Activated CD4-positive, CD25-positive, alpha-beta regulatory T cell (primary cell): ENCODE measurements at places on chromosomes 11 and 22.

DNA sequence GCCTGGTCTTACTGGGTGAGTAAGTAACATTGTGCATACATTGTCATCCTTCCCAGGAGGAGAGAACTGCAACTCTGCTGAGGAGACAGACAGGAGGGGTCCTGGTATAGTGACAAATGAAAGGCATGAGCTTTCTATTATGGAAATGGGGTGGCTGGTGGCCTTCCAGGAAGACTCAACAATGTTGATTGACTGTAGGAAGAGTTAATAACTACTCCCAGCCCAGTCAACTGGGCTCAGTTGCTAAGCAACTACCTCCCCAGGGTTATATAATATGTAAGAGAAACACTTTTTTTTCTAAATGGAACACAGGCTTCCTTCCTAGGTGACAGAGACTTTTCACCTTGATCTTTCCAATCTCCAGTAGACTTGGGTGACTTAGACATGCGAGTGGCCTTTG lies 28.2 kb downstream of the SEZ6L start:
- DNase-seq, result no peak

DNA sequence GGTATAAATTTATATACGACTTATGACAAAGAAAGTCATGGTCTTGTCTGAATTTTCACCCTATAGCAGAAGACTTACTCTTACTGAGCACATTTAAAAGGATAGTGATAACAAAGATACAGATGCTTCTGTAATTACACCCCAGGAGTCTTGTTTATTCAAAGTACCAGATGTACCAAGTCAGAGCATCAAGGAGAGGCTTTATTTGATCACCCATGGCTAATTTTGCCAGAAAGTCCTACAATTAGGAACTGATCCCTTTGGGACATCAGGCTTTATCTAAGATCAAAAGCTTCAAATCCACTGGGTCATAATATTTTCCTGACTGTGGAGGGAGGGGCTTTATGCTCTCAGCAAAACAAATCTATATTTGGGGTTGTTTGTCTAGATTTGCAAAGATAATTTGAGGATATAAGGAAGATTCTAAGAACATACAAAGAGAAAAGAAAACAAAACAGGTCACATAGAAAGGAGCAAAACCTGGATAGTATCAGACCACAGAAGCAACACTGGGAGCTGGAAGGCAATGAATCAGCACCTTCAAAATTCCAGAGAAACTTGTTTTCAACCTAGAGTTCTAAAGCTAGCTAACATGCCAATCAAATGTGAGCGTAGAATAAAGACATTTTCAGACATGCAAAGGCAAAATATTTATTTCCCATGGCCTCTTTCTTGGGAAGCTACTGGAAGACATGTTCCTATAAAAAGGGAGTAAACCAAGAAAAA lies 124.8 kb upstream of the CSNK2A3 start:
- no peak for DNase-seq

- no peak for DNase-seq
Observed at GRCh38 chr11:130599073-130599654, 150.7 kb downstream of the ADAMTS15 start.

DNA sequence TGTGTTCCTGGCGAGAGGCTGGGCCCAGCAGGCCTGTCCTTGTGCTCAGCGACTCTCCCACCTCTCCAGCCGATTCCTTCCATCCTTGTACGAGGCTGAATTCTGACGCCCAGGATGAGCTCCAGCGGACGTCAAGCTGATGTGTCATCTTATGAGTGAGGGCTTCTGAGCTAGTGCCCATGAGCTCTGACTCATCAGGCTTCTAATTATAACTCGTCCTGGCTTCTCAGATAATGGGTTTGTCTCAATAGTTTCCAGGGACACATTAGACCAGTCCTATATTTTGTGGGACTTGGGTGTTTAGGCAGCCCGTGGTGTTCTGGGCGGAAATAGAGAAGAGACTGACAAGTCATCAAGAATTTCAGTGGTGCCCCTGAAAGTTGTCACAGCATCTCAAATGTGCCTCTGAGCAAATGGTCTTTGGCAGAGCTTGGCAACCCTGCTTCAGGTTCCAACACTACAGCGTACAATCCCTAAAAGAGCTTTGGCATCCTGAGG lies 108.2 kb upstream of the CD44 start:
- DNase-seq, result no peak

GRCh38 chr22:49291781-49292180 lies 535.9 kb downstream of the BRD1 start:
- DNase-seq, result no peak

GRCh38 chr11:124801014-124801413 lies 808 bp upstream of the MSANTD2 start:
- no peak for DNase-seq

- no peak for DNase-seq
Observed at GRCh38 chr11:108757630-108758029, 92.8 kb downstream of the DDX10 start.

DNA sequence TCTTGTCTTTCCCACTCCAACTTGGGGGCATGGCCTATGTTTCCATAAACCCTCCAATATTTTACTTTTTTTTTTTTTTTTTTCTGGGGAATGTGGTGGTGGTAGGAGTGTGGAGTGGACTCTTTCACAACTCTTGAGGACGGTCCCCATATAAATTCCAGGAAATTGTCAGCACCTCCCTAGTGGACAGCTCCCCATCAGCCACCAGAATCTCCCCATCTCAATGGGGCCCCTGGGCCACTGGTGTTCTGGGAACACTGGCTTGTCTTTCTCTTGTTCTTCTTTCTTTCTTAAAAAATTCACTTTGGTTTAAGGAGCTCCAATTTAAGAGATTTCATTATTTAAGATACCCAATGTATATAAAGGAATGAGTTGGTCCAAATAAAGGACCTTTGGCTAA lies 74.1 kb downstream of the ADM start:
- DNase-seq, result no peak

DNA sequence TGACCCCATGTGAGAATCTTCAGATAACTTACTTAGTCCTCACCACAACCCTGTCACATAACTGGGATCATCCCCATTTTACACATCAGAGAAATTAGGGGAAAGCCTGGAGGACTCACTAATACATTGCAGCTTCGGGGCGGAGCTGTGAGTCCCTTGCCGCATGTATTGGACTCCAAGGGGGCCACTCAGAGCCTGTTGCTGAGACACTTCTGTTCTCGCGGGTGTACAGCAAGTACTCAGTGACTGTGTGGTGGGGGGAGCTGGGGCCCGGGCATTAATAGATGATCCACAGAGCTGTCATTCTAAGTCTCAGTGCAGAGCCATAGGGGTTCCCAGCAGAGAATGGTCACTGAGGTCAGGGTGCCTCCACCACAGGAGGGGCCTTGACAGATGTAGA lies 13.5 kb downstream of the OAF start:
- DNase-seq, result no peak

DNA sequence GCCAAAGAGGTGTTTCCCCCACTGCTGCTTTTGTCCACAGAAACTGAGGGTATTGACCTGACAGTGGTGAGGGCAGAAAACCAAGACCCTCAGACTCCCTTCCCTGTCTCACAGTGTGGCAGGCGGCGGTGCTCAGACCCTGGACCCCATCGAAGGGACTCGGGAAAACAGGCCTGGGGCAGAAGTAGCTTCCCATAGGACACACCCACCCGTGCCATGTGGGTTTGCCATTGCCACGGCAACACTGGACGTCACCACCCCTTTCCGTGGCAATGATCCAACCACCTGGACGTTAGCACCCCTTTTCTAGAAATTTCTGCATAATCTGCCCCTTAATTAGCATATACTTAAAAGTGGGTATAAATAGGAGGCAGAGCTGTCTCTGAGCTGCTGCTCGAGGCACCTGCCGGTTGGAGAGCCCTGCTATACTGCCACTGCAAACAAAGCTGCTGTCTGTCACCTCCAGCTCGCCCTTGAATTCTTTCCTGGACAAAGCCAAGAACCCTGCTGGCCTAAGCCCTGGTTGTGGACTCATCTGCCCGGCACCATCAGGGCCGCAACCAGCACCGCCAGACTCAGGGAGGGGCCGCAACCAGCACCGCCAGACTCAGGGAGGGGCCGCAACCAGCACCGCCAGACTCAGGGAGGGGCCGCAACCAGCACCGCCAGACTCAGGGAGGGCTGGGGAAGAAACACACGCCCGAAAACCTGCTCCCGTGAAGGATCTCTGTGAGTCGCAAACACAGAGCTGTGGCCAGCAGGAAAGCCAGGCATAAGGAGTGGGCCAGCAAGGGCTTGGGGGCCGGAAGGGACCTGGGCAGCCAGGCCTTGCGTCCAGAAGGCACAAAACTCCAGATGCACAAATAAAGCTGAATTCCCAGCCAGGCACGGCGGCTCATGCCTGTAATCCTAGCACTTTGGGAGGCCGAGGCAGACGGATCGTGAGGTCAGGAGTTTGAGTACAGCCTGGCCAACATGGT lies 10.4 kb downstream of the MLC1 start:
- DNase-seq, result no peak

DNA sequence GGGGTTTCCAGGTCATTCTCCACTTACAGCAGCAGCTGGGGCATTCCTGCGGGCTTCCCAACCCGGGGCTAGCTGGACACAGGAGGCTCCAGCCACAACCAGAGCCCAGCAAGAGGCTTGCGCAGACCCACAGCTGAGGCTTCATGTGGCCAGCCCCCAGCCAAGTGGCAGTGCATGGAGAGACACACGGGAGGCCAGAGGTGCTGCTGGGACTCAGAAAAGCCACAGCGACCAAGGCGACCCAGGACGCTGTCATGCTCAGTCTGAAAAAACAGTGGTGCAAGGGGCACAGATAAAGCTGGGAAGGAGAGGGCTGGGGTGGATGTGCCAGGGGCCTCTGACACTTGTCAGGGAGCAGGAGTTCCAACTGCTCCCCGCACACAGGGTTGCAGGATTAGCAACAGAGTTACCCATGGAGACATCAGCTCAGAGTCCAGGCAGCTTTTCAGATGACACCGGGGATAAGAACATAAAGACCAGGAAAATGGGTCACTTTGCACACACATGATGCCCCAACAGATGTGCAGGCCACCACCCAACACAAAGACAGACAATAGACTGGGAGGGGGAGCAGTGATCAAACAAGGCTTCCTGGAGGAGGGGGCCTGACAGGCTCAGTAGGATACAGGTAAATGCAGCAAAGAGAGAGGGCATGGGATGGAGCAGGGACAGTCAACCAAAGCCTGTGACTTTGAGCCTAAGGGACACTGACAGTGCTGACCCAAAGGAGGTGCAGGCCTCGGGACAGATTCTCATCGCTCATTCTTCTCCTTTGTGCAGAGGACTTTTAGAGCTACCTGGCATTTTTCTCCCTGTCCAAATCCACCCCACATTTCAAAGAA lies 6.9 kb upstream of the NEAT1 start:
- no peak for DNase-seq

DNA sequence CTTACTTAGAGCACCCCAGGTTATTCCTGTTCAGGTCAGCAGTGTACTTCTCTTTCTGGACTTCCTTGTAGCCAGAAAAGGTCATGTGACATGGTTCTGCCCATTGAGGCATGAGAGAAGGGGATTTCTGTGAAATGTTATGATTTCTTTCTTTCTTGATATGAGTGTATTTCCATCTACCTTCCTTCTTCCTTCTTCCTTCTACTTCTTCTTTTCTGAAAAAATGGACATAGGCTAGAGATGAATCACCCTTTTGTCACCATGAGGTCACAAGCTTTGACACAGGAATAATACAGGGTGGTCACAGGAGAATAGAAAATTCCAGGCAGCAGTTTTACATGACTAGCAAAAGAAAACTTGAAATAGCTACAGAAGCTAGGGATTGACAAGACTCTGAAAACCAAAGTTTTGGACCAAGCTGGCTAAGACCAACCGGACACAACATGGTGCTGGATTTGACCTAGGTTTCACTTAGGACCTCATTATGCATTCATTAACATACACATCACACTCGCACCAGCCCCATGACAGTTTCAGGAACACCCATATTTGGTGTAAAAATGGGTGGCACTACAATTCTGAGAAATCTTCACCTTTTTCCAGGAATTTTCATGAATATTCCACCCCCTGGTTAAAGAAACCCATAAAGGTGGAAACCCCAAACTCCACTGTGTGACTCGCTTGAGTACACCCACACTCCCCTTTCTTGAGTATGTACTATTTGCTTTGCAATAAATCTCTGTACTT lies 21.2 kb upstream of the MAP6 start:
- DNase-seq, result no peak

DNA sequence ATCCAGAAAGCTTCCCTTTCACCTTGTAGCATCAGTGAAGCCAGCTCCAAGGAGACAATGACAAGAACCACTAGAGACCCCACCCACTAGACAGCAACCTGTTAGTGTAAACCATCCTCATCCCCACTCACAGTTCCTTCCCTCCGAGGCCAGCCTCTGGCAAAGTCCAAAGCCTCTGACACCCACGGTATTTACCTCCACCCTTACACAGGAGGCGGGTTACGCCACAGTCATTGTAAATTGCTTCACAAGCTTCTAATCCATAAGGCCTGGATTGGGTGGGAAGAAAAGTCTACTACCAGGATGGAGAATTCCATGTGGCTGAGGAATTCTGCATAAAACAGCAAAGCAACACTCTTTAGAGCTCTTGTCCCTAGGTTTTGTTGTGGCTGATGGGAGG lies 287.4 kb downstream of the BUD13 start:
- no peak for DNase-seq

GRCh38 chr11:35403765-35404387 lies 15.5 kb downstream of the SLC1A2 start:
- no peak for DNase-seq

DNA sequence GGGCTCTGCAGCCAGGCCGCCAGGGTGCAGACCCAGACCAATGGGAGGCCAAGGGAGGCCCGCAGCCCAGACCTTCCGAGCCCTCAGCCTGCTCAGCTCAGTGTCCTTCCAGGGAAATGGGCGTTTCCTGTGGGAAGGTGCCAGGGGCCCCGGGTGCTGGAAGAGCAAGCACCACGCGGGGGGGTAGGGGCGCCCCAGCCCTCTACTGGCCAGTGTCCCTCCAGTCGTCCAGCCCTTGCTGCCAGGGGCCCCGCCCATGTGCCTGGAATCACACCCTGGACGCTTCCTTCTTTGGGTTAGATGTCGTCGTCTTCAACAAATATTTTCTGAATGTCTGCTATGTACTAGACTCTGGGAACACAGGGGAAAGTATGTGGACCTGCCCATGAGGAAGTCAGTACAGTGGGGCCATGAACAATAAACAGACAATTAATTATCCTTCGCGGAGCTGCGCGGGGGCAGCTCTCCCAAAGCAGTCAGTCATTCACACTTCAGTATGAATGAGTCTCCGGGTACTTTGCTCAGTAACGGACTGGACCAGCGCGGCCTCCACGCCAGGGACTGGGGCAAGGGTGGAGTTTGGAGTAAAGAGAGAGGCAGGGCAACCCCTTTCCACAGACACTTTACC lies 60.2 kb downstream of the CDKN1C start:
- DNase-seq, result no peak

DNA sequence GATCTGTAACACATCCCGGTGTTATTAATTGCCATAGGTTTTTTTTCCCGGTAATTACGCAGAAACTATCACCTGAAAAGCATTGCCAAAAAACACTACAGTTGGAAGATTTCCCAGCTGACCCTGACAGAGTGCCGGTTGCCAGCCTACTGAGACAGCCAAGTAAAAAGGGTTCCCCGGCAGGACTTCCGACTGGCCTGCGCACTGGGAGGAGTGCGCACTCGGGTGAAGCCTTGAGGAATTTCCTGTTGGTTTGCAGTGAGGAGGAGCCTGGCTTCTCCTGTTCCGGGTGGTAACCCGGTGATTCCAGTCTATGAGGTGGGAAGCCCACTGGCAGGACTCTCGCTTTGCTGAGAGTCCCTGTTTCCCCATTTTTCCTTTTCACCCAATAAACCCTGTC lies 52.1 kb downstream of the CNTF start:
- DNase-seq, result no peak

- DNase-seq, result no peak
Observed at GRCh38 chr22:19352766-19353165, 61.2 kb upstream of the CLTCL1 start.
